ENCODE measurements at places on chromosomes 7 and 10. TPM values are rescaled to one million over a fixed set of nuclear protein-coding genes. Genes with fewer than 3 reads are reported as not detected.

DNA sequence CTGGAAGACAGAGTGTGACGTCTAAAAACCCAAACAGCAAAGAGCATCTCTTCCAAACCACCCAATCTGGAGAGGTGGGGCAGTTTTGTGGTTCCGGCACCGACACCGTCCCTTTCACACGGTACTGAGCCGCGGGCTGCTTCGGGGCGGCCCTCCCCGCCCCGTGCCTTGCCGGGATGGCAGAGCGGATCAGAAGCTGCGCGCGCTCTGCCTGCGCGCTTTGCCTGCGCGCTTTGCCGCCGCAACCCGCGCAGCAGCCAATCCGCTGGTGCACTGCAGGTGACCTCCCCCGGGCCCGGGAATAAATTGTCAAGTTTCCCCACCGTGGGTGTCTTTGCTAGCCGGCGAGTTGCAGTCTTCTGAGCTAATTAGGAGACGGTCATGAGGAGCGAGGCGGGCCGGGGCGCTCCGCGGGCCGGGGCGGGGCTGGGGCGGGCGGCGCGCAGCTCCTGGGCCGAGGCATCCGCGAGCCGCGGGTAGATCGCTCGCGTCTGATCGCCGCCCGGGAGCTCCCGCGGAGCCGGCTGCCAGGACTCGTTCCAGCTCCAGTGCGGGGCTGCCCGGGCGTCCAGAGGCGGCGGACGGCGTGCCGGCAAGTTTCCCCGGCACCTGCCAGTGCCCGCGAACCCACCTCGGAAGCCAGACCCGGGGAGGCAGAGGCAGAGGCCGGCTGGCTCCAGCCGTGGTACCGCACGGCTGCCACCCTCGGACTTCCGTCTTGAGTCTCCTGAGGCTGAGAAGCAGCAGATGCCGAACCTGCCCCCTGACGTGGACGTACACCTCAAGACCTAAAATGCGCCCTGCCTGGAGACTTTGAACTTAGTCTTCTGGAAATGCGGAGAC is 536.0 kb upstream of the GALNT17 start:
- no peak for DNase-seq

GRCh38 chr7:30915751-30916150 is 4.1 kb downstream of the AQP1 start:
- no peak for DNase-seq

DNA sequence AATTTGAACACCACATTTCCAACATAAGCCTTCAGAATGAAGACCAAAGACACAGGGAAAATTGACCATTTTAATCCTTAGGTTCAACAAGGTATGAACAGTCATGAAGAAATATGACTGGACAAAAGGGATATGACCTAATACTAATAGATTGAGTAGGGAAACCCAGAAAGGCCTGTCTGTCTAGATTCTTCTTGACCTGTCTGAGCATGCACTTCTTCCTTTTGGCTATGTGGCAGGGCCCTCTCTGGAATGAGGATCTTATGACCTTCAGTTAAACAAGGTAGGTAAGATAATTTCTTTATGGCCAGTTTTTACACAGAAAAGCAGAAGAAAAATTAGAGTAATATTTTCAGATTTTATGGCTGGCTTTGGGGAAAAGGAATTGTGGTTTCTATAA is 3.0 kb upstream of the PHYHIPL start:
- DNase-seq = no peak

- no peak for DNase-seq
These were observed 114.9 kb upstream of the NANOS1 start for GRCh38 chr10:118914629-118915028.

- DNase-seq = no peak
These were observed 27.3 kb upstream of the KMT2C start for GRCh38 chr7:152462995-152463708.

DNA sequence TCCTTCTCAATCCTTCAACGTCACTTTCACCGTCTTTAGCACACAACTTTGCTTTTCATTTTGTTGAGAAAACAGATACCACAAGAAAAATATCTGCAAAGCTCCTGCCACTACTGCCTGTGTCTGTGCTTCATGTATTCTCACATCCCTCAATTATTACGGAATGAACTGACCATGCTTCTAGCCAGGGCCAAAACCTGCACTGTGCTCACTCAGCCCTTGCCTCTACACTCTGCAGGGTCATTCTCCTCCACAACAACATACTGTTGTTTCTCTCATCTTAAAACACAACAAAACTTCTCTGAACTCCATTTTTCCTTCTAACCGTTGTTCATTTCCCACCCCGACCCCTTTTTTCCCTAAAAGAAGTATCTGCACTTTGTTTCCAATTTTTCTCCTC is 29.5 kb downstream of the BMPR1A start:
- no peak for DNase-seq

GRCh38 chr7:41245916-41246315 is 457.0 kb downstream of the INHBA start:
- DNase-seq = no peak

DNA sequence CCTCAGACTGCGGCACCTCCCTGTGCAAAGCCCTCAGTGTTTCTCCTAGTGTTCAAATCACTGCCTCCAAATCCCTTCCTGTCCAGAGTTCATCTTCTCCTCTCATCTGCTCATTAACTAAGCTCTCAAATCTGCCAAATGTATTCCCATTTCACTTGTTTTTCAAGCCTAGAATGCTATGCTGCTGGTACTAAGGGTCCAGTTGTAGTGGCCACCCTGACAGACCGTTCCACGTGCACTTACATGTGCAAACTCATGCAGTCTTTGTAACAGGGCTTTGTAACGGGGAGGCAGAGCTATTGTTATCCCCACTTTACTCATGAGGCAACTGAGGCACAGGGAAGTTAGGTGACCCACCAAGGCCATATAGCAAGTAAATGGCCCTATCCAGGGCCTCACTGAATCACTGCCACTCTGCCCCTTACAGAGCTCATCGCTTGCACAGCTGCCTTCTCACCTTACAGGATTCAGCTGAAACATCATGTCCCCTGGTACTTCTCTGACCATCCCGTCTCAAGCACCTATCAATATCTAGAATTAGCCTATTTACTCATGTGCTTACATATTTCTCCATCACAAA is 153.0 kb upstream of the PDE1C start:
- DNase-seq = peak; percentile 12

DNA sequence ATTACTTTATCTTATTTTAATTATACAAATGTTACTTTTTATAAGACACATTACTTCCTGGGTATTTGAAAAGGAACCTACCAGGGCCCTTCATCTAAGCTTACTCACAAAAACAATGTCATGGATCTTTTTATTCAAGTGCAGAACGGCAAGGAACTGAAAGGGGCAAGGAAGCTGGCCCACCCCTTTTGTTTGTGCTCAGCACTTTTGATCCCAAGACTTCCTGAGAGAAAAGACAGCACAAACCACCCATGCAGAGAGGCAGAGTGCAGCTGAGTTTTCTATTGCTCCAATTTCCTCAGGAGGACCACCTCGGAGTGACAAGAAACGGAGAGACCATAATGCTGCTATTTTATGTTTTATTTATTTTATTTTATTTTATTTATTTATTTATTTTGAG is 232.0 kb upstream of the NRP1 start:
- DNase-seq = no peak

DNA sequence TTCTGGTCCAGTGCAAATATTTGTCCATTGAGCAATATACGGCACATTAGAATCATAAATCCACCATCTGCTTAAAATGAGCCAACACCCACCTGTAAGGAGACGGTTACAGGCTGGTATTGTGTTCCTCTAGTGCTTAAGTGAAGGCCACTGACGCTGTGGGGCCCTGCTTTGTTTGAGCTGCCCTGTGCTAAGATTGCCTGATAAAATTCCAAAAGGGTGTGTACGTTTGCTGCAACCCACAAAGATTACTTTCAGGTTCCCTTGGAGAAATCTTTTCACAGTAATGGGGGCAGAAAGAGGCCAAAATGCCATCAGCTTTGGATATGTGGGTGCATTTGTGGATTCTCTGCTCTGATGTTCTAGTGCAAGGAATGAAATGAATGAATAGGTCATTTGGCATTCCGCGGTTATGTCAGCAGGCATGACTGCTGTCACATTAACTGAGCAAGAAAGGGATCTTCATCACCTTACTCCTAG is 34.4 kb downstream of the AGR3 start:
- no peak for DNase-seq

- DNase-seq = no peak
These were observed 87.9 kb downstream of the PAXIP1 start for GRCh38 chr7:154914996-154915380.

DNA sequence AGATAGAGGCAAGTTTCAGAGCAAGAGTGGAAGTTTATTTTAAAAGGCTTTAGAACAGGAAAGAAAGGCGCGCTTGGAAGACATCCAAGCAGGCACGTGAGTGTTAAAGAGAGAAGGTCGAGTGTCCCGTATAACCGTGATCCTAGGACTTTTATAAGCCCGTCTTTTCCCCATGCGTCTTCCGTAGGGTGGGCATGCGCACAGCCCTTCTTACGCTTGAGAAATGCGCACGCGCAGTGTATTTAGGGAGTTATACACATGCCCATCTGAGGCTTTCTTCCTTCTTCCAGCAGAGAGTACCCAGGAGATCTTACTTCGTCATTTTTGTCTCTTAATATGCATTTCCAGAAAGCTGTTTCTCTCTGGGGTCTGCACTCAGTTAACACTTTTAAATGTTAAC is 52.4 kb downstream of the CALD1 start:
- DNase-seq = no peak

DNA sequence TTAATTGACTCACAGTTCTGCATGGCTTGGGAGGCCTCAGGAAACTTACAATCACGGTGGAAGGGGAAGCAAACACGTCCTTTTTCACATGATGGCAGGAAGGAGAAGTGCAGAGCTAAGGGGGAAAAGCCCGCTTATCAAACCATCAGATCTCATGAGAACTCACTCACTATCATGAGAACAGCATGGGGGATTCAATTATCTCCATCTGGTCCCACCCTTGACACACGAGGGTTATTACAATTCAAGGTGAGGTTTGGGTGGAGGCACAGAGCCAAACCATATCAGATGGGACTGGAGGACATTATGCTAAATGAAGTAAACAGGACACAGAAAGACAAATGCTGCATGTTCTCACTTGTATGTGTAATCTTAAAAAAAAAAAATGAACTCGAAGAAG is 141.4 kb upstream of the HABP2 start:
- no peak for DNase-seq

DNA sequence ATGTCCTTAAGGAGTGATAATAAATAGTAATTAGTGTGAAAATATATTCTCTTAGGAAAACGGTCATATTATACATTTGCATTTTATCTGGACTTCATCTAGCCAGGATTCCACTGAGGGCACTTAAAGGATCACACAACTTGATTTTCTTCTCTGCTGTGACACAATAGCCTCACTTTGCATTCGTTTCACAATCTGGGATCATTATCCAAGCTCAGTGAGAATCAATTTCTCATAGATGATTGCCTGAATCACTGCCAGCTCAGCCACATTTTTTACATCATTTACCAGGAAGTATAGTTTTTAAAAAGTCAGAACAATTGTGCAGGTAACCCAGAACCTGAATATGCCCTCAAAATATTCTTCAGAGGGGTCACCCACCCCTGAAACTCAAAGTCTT is 68.9 kb downstream of the PTPRZ1 start:
- DNase-seq = no peak

DNA sequence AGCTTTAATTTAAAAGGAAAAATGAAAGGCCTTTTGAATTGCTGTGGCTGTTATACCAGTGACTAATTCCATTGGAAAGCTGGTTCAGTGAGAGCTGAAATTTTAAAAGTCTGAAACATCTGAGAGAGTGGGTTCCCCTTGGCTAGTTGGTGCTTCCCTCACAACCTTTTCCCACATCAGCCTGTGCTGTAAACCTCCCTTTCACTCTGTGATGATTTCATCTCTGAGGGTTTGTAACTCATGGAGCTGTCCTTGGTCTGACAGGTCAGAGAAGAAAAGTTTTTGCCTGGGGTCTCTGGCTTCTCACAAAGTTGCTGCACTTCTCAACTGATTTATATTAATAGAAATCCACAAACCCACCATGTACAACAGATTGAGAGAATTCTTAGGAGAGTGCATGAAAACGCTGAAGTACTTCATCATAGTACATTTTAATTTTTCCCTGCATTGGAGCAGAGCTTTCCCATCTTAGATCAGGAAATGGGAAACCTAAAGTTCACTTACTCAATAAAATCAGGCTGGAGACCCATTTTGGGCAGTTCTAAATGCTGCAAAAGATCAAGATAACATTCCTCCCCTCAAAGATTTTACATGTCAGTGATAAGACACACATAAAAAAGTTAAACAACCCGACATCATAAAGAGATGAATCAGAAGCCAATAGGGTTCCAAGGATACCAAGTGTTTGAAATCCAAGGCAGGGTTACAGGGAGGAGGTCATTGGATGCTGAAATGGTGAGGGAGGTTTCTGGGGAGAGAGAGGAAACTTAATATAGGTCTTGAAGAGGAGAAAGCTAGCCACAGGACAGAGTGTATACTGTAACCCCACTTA is 157.0 kb upstream of the MKLN1 start:
- no peak for DNase-seq

DNA sequence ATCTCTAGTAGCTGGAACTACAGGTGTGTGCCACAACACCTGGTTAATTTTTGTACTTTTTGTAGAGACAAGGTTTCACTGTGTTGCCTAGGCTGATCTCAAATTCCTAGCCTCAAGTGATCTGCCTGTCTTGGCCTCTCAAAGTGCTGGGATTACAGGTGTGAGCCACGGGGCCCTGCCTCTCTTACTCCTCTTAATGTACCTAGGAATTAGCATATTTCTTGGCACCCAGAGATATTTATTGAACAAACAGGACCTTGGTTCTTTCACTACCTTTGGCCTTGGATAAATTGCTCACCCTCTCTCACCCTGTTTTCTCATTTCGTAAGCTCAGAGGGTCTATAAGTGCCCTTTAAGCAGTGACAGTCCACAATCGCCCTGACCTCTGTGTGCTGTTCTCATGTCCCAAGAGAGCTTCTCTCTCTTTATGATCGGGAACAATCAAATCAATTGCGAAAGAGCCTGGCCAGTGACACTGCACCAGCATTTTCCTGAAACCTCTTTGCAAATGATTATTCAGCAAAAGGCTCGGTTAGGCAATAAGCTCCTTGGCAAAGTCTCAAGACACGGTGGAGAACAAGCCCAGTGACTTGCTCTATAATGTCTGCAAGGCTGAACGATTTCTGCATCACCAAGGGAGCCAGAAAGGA is 117.7 kb downstream of the APBB1IP start:
- no peak for DNase-seq

DBF4 gene
- total RNA-seq = 2.5 TPM

KNDC1 gene
- total RNA-seq = 0.05 TPM

AGR2 gene
- total RNA-seq = not detected

EPO gene
- not detected for total RNA-seq

COMMD3 gene
- total RNA-seq = 71.6 TPM

Data from cardiac septum (tissue), 1 donor.